SJCRH30 (cell line): ENCODE measurements at places on chromosomes 6 and 20. TPM values are rescaled to one million over a fixed set of nuclear protein-coding genes. Genes with fewer than 3 reads are reported as not detected.

Gene BMP5
- 61.2 and 72.3 TPM in 2 replicates for total RNA-seq

Gene MUC21
- not detected in 2 replicates for total RNA-seq

DNA sequence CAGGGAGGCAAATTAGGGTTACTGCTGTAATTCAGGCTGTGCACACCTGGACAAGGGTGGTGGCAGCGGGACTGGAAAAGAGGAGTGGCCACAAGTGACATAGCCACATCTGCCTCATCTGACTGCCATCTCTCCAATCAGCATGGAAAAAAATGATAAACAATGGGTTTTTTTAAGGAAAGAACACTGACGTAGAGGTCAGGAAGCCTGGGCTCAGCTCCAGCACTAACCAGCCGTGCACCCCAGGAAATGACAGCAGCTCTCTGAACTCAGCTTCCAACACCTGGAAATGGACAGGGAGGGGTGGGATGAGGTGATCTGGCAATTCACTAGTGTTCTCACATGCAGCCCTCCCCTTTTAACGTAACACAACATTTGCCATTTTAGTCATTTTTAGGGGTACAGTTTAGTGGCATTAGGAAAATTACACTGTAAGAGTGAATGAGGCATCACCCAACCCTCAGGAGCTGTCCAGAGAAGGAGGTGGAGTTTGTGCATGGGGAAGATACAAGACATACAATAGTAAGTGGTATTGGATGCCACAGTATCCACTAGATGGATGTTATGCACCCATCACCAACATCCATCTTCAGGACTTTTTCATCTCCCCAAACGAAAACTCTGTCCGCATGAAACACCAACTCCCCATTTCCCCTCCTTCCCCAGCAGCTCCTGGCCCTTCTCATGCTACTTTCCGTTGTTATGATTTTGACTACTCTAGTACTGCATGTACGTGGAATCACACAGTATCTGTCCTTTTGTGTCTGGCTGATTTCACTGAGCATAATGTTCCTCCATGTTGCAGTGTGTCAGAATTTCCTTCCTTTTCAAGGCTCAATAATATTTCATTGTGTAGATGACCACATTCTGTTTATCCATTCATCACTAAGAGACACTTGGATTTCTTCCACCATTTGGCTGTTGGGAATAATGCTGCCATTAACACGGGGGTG is 215.5 kb upstream of the ECI2 start:
- H3K36me3 ChIP-seq: no peaks in the 10 kb centered on the region
- peak overlapping the region; percentile 99 for H3K27ac ChIP-seq
- DNase-seq: no peak
- H3K4me3 ChIP-seq: peak overlapping the region; percentile 27

DNA sequence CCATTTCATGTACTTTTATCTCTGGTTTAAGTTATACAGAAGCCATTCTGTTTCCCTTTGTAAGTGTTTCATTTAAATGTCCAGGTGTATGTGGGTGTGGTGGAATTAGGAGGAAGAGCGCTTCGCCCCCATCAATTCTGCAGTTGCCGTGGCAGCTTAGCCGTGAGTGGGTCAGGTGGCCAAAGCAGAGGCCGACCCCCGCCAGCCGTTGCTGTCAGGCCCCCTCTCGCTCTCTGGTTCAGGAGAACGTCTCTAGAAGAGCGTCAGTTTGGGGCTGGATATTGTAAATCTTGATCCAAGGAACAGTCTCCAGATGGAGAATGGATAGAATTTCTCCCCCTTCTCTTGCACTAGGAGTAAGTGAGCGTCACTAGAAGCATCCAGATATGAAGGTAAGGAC is 367.4 kb downstream of the FOXA2 start:
- DNase-seq: no peak
- H3K36me3 ChIP-seq: no peaks in the 10 kb centered on the region
- peaks cover 14% of the 10 kb centered on the region for H3K27me3 ChIP-seq
- H3K4me3 ChIP-seq: no peak overlapping the region
- no peaks in the 10 kb centered on the region for H3K4me1 ChIP-seq
- H3K27ac ChIP-seq: no peak overlapping the region

GRCh38 chr6:36120539-36120938 is 9.8 kb upstream of the MAPK13 start:
- no peaks in the 10 kb centered on the region for H3K4me1 ChIP-seq
- DNase-seq: no peak
- no peaks in the 10 kb centered on the region for H3K36me3 ChIP-seq
- H3K27me3 ChIP-seq: no peaks in the 10 kb centered on the region
- no peak overlapping the region for H3K27ac ChIP-seq
